ENCODE measurements at places on chromosomes 6 and 20. TPM values are rescaled to one million over a fixed set of nuclear protein-coding genes. Genes with fewer than 3 reads are reported as not detected.

LY6G6D gene
- not detected for total RNA-seq

RFX6 gene
- not detected for total RNA-seq

FAM217A gene
- total RNA-seq, result not detected

MICA gene
- 27.6 TPM for total RNA-seq

OR10C1 gene
- total RNA-seq, result not detected

HLA-DRB5 gene
- total RNA-seq, result not detected

TMEM200A gene
- 4.1 TPM for total RNA-seq

ADTRP gene
- total RNA-seq, result 1.8 TPM

RIPOR3 gene
- 2.2 TPM for total RNA-seq

PBOV1 gene
- not detected for total RNA-seq

TRIM26 gene
- total RNA-seq, result 19.4 TPM

BPI gene
- not detected for total RNA-seq

PANK2 gene
- total RNA-seq, result 38.6 TPM

SYTL3 gene
- total RNA-seq, result 0.37 TPM

RIPPLY2 gene
- 1.4 TPM for total RNA-seq

RUNX2 gene
- 5.1 TPM for total RNA-seq

USP49 gene
- total RNA-seq, result 2.2 TPM

ADGB gene
- not detected for total RNA-seq

TSBP1 gene
- not detected for total RNA-seq

RIMS4 gene
- total RNA-seq, result not detected

FRS3 gene
- total RNA-seq, result 1.8 TPM

C6orf141 gene
- total RNA-seq, result 6.5 TPM

Data from subcutaneous preadipocyte (primary cell).